ENCODE measurements at places on chromosomes 5 and 9.

DNA sequence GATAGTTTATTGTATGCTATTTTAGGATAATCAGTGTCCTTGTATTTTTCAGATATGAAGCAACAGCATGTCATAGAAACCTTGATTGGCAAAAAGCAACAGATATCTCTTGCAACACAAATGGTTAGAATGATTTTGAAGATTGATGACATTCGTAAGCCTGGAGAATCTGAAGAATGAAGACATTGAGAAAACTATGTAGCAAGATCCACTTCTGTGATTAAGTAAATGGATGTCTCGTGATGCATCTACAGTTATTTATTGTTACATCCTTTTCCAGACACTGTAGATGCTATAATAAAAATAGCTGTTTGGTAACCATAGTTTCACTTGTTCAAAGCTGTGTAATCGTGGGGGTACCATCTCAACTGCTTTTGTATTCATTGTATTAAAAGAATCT is 14.5 kb downstream of the CCT5 start:
- DNase-seq: no peak

- no peak for DNase-seq
These were observed 285.1 kb downstream of the MAT2B start for GRCh38 chr5:163790497-163790896.

DNA sequence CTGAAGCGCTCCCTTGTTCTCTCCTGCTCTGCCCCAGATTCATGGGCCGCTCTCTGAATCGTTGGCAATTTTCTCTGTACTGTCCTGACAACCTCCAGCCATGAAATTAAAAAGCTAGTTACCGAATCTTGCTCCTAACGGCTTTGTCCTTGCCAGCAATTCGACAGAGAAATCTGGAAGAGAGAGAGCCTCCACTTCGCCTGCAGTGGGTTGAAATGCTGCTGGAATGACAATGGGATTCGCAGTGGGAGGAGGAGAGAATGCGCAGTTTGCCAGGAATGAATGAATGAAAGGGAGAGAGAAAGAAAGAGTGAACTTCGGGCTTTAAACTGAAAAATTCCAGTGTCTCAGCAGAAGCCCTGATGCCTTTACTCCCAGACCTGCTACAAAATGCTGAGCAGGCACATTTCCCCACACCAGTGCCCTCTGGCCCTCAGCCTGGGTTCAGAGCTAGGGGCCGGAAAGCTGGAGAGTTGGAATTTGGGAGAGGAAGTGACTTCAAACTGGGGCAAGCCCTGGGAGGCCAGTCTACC is 11.5 kb upstream of the BOD1 start:
- DNase-seq: no peak

DNA sequence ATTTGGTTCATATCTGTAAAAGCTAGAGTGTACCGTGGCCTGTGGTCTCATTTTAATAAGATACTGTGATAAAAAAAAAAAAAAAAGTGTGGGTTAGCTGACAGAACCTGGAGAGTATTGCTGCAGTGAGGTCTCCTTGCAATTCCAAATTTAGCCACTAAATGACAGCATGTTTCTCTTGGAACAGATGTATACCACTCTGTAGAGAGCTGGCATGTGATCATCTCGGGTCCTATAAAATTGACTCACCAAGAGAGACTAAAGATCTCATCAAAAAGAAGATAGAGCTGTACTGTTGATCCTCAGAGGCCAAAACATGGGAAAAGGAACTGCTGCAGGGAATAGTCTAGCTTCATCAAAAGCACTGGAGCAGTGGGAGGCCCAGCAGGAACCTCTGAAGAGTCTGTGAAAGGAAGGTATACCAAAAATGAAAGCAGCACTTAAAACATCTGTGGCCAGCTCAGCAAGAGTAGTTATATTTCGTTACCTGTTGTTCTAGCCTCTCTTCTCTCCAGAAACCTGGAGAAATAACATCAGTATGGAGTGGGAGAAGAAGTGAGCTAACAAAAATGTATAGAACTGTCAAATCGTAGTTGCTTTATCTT is 826.8 kb downstream of the EFNA5 start:
- no peak for DNase-seq

- DNase-seq: no peak
These were observed 298.3 kb downstream of the GADD45G start for GRCh38 chr9:89903141-89903475.

GRCh38 chr9:136672431-136673087 is 9.8 kb downstream of the EGFL7 start:
- no peak for DNase-seq

All from activated CD4-positive, CD25-positive, alpha-beta regulatory T cell (primary cell).